Endothelial cell of umbilical vein (primary cell): ENCODE measurements at places on chromosomes 3 and 15. TPM values are rescaled to one million over a fixed set of nuclear protein-coding genes. Genes with fewer than 3 reads are reported as not detected.
A peak's percentile ranks its signal among the peaks of the same experiment; 100 is the strongest.

Gene ZNF662
- 0.84 and 0.86 TPM in 2 replicates for polyA plus RNA-seq

Gene SLTM
- 15.5 and 28.1 TPM in 2 replicates for polyA plus RNA-seq

Gene CCR3
- polyA plus RNA-seq, result not detected in 2 replicates

GRCh38 chr15:41811432-41812195 lies 16.3 kb upstream of the JMJD7 start:
- DNase-seq, result peak; percentile 84
- peaks cover 8% of the 10 kb centered on the region for H3K4me1 ChIP-seq
- no peaks in the 10 kb centered on the region for H3K27me3 ChIP-seq

DNA sequence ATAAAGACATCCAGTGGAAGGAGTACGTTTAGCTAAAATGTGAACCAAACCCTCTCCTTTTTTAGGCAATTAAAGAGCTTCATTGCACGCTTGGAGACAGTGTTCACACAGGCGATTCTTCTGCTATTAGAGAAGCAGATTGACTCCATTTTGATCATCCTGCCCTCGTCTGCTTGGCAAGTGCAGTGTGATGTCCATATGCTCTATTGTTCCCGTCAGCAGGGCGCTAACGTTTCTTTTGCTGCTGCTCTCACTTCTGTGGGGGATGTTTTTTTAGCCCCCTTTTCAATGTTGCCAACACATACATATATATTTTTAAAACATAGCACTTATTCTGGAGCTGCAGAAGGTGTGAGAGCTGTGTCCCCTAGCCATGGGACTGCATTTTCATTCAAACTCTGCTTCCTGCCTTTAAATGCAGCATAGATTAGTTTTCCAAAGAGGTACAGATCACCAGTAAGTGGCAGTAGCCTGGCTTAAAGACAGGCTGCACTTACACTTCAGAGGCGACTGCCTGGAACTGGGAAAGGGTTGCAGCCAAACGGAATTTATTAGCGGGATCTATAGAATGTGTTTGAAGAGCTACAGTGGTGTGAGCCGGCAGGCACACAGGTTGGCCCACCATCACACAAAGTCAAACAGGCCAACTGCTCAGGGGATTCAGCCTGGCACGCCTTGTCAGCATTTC lies 292.6 kb upstream of the DPH6 start:
- no peak overlapping the region for H3K27ac ChIP-seq
- peaks cover 19% of the 10 kb centered on the region for H3K27me3 ChIP-seq
- no peaks in the 10 kb centered on the region for H3K36me3 ChIP-seq
- DNase-seq, result no peak
- H3K4me3 ChIP-seq, result no peak overlapping the region

- no peak overlapping the region for H3K4me3 ChIP-seq
- H3K36me3 ChIP-seq, result no peaks in the 10 kb centered on the region
- no peaks in the 10 kb centered on the region for H3K27me3 ChIP-seq
Measured at GRCh38 chr15:34311563-34311962, 26.0 kb downstream of the SLC12A6 start.

GRCh38 chr3:141275973-141276372 lies 44.3 kb downstream of the PXYLP1 start:
- no peaks in the 10 kb centered on the region for H3K36me3 ChIP-seq
- no peak for DNase-seq
- peaks cover 1% of the 10 kb centered on the region for H3K27me3 ChIP-seq
- H3K27ac ChIP-seq, result no peak overlapping the region
